ENCODE measurements at places on chromosomes 3 and 15.

- DNase-seq: no peak
These were observed at the start of gene PAQR5 for GRCh38 chr15:69298697-69299441. Gene PAQR5, plus strand, starts transcription at chr15:69298912. Its CDS starts 61,169 bp downstream, at chr15:69360081.

- DNase-seq: no peak
These were observed 36.0 kb downstream of the MORC1 start for GRCh38 chr3:109081746-109082510.

GRCh38 chr3:119084371-119085069 is 49.9 kb upstream of the IGSF11 start:
- no peak for DNase-seq

DNA sequence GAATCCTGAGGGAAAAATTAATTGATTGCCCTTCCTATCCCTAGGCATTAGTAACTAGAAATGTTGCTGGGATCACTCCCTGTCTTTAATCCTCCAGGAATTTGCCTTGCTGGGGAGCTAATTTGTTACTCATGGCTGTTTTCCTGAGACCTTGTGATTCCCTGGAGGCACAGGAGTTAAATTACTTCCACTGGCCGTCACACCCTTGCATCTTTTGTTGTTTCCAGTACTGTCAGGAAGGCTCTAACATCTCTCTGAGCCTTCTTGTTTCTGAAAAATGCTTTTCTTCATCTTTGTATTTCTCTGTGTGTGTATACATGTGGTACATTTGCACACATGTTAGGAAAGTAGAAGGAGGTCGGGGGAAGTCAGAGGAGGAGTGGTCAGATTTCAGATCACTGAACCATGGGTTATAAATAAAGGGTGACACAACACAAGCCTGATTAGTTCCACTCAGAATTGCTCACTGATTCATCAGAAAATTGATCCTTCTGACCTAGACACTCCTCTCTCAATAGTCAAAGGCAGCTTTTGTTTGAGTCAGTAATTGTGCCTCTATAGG is 23.5 kb upstream of the LRRFIP2 start:
- no peak for DNase-seq

- no peak for DNase-seq
These were observed 211.2 kb upstream of the TLE3 start for GRCh38 chr15:70308735-70309434.

- no peak for DNase-seq
These were observed 351.3 kb upstream of the CCDC54 start for GRCh38 chr3:107025961-107026360.

DNA sequence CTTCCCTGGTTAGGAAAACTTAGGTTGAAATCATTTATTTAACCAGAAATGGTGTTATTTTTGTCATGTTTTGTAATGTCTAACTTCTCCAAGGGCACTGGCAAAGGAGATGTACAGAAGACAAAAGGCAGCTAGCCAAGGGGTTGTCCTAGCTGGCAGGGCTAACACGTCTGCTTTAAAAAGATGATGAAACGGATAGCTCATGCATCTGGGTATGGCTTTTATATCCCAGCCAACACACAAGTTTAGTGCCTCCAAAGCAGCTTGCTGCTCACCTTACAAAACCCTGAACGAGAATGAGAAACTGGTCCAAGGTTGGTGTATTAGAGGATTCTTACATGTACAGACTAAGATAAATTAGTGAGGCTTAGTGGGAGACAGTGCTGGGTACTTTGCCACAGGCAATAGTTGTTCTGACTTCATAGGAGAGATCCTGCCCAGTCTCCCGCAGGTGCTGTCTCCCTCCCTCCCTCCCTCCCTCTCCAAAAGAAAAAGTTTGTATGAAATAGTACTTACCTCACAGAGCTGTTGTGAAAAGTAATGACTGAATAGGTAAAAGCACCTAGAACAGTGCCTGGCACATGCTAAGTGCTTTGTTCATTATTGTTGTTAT is 47.8 kb downstream of the KCNMB2 start:
- DNase-seq: no peak

DNA sequence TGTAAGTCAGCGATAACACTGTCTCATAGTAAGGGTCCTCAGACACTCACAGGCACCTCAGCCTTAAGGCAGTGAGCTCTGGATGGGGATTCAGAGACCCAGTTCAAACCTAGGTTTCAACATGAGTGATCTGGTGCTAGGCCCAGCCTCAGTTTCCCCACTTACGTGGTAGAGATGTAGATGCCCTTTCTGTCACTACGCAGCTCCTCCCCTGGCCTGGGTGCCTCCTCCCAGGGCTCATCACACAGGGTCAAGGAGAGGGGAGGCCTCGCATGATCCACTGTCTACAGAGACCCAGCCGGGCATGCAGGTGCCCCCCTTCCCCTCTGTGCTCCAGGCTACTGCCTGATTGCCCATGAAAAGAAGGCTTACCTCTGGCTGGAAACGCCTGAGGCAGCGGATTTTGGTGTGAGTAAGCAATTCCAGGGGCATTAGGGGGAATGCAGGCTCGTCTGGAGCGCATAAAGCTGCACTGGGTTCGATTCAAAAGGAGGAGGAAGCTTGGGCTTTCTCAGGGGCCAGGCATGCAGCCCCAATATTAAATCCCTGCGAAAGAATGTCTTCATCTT is 69.8 kb upstream of the ANKRD34C start:
- DNase-seq: no peak

DNA sequence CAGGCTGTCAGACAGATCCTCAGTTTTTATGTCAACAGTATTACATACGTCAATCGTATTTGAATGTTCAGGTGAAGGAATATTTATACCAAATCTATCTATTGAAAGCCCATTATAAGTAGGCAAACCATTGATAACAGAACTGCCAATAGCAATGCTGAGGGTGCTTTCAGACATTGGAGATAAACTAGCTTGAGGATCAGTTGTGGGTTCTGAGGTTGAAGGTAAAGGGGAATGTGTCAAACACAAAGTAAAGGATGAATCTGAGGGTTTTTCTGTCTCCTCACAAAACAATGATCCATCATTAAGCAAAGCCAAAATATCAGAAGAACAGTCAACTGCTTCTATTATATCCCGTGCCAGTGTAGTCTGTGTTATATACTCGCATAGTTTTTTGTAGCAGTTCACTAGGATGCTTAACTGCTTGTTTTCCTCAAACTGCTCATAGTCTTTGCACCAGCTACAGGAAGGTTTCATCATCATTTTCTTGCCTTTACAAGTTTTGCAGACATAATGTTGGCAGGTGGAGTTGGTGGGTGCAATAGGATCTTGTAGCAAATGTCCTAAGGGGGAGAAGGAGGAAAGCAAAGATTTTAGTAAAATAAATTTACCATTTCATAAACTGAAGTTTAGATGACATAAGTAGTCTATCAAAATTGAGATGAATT is 43.8 kb downstream of the MSL2 start:
- no peak for DNase-seq

DNA sequence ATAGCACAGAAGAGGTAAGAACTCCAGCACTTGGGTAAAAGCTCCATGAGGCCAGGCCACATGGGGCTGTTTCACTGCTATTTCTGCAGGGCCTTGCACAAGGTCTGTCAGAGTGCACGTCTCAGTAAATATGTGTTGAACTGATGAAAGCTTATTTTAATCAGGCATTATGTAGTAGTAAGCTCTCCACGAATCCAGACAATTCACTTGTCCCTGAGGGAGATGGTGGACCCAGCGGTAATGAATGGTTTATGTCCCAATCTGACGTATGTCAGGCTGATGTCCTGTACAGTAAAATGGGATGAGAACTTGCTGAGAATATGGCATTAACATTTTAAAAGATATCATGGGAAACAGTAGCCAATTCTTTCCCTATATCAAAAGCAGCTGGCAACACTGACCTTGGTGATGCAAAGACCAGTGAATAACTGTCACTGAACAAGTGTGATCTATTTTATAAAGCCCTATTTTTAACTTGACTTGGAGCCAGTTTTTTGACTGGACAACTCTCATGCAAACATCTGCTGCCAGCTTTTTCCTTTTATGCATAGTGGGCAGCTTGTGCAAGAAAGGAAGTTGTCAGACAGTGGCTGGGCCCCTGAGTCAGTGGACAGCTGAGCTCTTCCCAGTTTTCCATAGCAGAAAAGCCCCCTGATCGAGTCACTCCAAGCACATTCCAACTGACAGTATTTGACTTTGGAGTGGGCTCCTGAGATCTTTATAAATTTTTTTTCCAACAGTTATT is 519.8 kb upstream of the MDFIC2 start:
- DNase-seq: no peak

DNA sequence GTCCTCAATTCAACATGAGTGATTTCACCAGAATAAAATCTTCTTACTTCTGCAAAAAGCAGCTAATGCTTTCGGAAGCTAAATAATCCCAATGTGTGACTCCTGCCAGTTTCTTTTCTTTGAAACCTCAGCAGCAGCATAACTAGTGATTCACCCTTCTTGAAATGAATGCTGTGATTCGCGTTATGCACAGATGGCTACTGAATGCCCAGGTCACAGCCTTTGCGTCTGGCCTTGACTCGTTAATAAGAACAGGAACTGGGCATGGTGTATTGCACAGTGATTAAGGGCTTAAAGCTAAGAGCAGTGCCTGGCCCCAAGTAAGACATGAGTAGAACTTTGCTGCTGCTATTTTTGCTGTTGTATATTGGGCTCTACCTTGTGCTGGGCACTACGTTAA is 19.0 kb downstream of the CGNL1 start:
- no peak for DNase-seq

- DNase-seq: no peak
These were observed 68.6 kb downstream of the FILIP1L start for GRCh38 chr3:100045696-100046095.

DNA sequence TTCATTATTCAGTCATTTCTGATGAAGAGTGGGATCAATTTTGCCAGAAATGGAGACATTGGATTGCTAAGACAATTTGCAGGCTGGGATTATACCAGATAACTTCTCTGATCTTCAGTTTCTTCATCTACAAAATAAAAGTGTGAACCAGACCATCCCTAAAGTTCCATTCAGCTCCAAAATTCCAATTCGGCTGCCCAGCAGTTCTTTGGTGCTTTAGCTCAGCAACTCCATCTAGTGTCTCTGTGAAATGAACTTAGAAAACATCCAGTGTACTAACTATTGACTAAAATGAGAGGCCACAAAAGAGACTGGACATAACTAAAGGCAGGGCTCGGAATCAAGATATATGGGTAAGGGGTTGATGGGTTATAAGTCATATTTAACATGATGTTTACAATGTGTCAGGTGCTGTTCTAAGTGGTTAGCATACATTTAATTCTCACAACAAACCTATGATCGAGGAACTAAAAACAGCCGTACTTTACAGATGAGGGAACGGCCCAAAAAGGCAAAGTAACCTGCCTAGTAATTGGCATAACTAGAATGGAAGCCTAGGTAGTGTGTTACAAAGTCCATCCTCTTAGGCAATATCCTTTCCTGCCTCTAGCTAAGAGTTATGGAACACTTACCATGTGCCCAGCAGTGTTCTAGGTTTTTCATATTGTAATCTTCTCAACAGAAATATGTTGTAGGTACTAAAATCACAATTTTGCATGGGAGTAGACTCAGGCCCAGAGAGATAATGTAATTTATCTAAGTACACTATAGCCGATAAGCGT is 17.0 kb downstream of the THAP10 start:
- DNase-seq: no peak

GRCh38 chr3:136672457-136672856 is 79.7 kb downstream of the STAG1 start:
- DNase-seq: no peak

GRCh38 chr3:170829546-170830272 is 40.3 kb downstream of the RPL22L1 start:
- DNase-seq: no peak

DNA sequence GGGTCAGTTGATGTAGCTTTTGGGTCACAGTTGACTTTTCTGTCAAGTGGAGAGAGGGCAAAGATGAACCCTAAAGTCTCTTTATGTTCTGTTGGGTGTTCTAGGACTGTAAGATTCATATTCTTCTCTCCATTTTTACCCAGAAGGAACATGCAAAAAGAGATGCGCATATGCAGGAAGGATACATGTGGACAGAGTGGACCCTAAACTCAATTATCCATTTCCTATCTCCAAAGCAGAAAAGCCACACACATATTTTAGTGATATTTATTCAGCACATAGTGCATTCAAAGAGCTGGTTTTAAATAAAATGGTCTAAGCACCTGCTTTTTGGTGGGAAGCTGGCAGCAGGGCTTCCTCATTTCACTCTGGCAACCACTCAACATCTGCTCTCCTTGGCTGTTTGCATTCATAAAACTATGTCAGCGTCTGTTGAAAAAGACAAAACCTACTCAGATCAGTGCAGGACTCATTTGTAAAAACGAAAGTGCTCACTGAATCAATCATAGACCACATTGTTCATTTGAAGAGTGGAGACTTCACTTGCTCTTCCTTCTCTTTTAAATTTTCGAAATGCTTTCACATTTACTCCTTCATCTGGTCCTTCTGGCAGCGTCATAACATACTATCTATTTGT is 96.6 kb downstream of the SEMA6D start:
- no peak for DNase-seq

DNA sequence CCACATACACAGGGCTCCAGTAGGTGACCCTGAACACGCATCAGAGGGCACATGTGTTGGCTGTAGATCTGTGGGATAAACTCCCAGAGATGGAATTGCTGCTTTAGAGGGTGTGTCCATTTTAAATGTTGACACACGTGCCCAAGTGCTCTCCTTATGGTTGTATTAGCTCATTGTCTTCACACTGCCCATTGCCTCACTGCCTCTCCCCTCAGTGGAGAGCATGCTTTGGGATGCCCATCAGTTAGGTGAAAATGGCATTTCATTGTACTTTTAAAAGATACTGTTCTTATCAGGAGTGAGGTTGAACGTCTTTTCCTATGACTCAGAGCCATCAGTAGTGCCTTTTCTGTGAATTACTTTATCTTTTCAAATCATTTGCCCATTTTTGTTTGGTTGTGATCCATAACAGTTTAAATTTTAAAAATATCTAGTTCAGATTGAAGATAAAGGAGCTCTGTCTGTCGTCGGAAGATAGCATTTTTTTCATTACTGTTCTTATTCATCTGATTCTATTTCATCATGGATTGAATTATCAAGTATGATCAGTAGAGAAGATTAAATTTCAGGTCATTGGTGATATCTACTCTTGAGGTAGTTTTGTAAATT is 120.7 kb downstream of the CHDH start:
- no peak for DNase-seq

- no peak for DNase-seq
These were observed 8.7 kb upstream of the LRRC58 start for GRCh38 chr3:120357807-120358206.

- no peak for DNase-seq
These were observed 6.3 kb downstream of the INSYN1 start for GRCh38 chr15:73746883-73747282.

Data from effector CD8-positive, alpha-beta T cell (primary cell).